GM19239 (cell line): ENCODE measurements at places on chromosomes 3 and 15.
A peak's percentile ranks its signal among the peaks of the same experiment; 100 is the strongest.

DNA sequence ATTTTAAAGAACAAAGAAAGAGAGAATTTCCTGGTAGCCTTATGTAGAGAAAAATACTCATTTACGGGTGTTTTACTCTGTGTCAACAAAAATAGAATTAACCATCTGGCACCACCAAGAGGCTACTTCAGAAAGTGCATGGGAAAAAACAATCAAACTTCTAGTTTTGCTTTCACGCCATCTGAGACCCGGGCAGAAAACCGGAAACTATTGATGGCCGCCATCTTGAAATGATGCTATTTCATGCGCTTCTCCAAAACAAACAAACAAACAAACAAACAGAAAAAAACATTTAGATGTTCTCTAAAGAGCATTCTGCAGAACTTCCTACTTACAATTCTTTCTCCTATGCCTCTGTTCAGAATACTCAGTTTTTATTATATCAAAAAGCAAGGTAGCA, 49.4 kb upstream of the SYNPR start:
- DNase-seq = no peak

DNA sequence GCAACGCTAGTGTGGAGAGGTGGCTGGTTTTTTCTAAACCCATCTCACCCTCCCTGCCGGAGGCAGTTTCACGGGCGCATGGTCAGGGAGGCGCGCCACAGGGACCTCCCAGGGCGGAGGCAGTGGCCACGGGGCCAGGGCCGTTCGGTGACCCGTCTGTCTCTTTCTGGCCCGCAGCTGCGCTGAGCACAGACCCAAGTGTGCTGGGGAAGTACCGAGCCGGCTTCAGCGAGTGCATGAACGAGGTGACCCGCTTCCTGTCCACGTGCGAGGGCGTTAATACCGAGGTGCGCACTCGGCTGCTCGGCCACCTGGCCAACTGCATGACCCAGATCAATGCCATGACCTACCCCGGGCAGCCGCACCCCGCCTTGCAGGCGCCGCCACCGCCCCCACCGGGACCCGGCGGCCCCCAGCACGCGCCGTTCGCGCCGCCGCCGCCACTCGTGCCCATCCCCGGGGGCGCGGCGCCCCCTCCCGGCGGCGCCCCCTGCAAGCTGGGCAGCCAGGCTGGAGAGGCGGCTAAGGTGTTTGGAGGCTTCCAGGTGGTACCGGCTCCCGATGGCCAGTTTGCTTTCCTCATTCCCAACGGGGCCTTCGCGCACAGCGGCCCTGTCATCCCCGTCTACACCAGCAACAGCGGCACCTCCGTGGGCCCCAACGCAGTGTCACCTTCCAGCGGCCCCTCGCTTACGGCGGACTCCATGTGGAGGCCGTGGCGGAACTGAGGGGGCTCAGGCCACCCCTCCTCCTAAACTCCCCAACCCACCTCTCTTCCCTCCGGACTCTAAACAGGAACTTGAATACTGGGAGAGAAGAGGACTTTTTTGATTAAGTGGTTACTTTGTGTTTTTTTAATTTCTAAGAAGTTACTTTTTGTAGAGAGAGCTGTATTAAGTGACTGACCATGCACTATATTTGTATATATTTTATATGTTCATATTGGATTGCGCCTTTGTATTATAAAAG, 1.8 kb downstream of the HES1 start:
- peak; percentile 84 for DNase-seq

DNA sequence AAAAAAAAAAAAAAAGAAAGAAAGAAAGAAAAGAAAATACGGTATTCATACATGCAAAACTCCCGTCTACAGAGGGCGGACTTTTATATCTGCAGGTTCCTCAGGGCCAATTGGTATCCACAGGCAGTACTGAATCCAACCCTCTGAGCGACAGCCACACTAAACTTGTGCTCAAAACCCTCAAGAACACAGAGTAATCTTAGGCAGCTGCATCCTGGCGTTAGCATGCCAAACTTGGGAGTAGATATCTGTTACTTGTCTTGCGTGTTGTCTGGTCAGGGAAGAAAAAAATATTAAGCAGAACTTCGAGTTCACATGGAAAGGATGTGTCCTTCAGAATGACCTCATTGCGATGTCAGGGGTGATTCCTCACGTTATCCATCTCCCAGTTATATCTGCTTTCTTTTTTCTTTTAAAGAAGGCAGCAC, 12.8 kb downstream of the SNAP23 start:
- no peak for DNase-seq

GRCh38 chr15:83709241-83709640, 55.3 kb downstream of the ADAMTSL3 start:
- DNase-seq = no peak

DNA sequence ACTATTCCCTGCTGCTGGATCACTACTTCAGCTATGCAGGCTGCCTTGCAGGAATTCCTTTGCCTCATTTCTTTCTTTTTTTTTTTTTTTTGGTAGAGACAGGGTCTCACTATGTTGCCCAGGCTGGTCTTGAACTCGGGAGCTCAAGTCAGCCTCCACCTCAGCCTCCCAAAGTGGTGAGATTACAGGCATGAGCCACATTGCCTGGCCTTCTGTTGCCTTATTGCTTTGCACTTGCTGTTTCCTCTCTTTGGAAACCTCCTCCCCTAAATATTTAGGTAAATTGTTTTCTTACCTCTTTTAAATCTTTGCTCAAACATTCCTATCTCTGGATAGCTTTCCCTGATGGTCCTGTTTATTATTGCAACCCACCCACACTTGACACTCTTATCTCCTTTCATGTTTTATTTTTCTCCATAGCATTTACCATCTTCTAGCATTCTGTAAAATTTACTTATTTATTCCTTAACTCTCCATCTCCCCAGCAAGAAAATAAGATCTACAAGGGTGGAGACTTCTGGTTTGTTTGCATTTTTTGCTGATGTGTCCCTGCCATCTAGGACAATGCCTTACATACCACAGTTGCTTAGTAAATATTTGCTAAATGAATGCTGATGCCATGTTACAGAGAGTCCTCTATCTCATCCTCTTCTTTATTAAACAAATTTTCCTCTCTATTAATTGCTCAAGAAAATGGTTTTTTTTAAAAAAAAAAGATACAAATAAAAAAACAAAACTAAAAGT, 134.8 kb downstream of the P2RY1 start:
- DNase-seq = no peak

- no peak for DNase-seq
These were observed 681 bp downstream of the TWF2 start for GRCh38 chr3:52238193-52238760.

DNA sequence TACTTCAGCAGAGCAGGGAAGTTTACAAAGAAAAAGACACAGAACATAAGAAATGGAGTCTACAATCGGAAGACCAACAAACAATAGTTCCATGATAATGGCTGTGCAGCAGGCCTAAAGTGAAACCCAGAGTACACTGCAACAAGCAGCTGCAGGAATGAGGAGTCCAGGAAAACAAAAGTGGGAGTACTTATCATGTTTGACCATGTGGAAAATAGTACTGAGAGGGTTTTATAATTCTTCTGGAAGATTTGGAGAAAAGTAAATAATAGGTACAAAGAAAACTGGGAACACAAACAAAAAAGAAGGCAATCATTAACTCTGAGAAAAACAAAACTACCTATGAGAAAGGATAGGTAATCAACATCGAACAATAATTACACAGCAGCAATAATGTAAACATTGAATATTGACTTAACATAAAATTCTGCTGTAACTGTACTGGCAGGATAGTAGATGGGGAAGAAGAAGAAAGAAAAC, 87.5 kb downstream of the NEK10 start:
- no peak for DNase-seq

GRCh38 chr3:157590273-157590672, 87.1 kb upstream of the VEPH1 start:
- no peak for DNase-seq

GRCh38 chr3:190616637-190617036, 102.8 kb downstream of the IL1RAP start:
- DNase-seq = no peak

DNA sequence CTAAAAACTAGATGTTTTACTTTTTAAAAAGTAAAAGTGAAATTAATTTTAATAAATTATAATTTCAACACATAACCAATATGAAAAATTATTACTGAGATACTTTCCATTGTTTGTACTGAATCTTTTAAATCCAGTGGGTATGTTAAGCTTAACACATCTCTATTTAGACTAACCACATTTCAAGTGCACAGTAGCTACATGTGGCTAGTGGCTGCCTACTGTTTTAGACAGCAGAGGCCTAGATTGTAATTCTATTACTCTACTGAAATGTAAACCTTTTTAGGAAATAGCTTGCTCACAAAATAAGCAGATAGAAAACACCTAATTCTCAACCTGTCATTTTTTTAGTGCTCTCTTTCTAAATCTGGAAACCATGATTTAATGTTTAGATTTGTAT, 4.9 kb downstream of the TCAIM start:
- DNase-seq = no peak

DNA sequence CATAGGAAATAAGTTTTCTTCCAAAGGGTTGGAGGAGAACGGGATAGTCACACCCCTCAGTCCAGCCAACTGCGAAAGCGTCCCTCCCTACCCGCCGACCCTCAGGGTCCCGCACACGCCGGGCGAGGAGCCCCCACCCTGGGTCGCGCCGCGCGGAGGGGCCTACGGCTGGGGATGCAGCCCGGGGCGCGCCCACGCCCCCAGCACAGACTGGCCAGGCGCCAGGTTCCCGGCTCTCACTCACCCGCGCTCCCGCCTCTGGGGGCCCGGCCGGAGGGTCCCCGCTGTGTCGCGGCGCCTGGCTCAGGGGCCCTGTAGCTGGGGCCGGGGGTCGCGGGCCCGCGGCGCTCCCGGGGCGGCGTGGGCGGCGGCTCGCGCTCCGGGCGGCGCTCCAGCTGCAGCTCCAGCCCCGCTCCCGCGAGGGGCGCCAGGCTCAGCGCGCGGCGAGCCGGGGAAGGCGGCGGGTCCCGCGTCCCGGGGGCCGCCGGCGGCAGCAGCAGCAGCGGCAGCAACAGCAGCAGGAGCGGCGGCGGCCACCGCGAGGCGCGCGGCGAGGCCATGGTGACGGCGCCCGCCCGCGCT, 375 bp downstream of the HEG1 start:
- DNase-seq = peak; percentile 28

GRCh38 chr3:172601066-172601832, 78.0 kb upstream of the TNFSF10 start:
- DNase-seq = no peak

GRCh38 chr3:183464480-183464879, 36.1 kb upstream of the MCF2L2 start:
- no peak for DNase-seq
